ENCODE measurements at places on chromosomes 2 and 18.

- no peak for DNase-seq
Measured at GRCh38 chr2:211351987-211352386, 795.6 kb downstream of the CPS1 start.

GRCh38 chr2:45184606-45185005 is 175.4 kb upstream of the SIX2 start:
- no peak for DNase-seq

DNA sequence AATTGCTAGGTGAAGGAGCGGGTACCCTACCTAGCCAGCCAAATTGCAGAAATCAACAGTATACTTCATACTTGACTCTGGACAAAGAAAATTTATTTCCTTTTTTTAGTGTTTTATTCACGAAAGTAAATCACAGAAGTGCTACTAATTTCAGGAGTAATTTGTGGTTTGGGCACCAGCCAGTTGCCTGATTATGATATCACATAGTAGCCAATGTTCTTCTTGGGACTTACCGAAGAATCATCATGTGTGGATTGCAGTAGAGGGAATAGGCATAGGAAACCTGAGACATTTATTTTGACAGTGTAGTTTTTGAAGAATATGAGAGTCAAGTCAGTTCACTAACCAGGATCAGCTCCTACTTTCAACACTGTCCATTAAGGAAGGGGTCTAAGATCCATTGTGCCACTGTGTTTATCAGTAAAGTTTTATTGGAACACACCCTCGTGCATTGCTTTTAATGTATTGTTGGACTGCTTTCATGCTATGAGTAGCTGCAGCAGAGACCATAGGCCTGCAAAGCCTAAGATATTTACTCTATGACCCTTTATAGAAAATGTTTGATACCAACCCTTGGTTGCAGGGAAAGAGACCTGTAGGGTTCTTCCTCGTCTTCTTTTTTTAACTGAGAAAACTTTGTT is 32.1 kb downstream of the TNFRSF11A start:
- no peak for DNase-seq

- peak; percentile 45 for DNase-seq
Measured at GRCh38 chr2:37671009-37671815, at the start of gene CDC42EP3. Gene CDC42EP3 (minus strand): TSS chr2:37671642. CDS start chr2:37646587, 25,055 bp downstream.

- no peak for DNase-seq
Measured at GRCh38 chr2:15731889-15732271, 140.2 kb downstream of the DDX1 start.

GRCh38 chr18:13800505-13801259 is 23.3 kb upstream of the MC5R start:
- peak; percentile 47 for DNase-seq

DNA sequence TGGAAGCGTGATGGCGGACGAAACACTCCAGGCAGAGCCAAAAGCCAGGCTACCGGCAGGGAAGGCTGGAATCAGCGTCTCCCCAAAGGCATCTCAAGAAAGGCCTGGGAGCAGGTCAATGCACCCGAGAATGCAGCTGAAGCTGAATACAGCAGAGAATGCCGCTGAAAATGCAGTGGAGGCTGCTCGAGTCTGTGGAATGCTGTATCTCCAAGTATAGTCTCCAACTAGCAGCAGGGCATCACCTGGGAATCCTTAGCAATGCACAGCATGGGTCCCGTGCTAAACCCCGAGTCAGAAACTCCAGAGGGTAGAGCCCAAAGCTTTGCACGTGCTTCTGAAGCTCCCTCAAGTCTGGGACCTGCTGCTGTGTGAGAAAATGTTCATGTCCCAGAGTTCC is 191.1 kb upstream of the ALKAL2 start:
- no peak for DNase-seq

DNA sequence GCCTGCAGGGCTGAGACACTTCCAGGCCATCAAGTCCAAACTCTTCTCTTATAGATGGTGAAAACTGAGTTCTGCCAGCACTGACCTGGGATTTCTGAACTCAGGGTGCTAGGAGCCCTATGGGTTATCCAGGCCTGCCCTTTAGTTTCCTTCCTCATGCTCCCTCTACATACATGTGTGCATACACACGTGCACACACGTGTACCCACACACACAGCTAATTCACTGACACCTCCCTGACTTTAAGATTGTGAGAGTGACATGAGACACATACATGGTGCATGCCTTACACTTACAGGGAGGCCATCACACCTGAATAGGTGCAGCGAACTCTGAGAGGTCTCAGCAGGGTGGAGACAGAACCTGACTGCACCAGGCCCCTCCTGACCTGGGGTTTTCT is 267.4 kb downstream of the CYP26B1 start:
- DNase-seq, result no peak

GRCh38 chr2:239343946-239344856 is 56.6 kb downstream of the HDAC4 start:
- DNase-seq, result no peak

DNA sequence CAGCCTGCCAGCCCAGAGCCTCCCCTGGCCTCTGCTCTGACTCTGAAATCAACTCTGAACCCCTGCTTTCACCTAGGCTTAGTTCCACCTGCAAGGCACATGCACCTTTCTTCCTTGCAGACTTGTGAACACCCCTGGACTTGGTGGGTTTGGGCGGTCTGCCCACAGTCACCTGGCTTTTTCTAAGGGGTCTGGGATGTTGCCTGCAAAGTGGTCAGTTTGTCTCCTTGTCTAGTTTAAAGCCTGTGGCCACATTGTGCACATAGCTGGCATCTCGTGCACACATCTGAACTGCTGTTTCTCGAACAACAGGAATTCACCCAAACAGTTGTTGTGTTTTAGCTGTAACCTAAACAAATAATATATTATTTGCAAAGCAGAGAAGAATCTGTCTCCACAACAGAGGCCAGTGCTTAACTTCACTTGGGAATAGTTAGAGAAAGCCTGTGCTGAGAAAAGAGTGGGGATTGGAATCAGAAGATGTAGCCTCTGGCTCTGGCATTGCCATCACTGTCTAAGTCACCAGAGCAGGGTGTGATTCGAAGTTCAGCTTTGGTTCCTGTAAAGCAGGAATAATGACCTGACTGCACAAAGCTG is 108.5 kb downstream of the TMEM18 start:
- no peak for DNase-seq

- DNase-seq, result no peak
Measured at GRCh38 chr18:50981381-50981780, 13.5 kb downstream of the ELAC1 start.

DNA sequence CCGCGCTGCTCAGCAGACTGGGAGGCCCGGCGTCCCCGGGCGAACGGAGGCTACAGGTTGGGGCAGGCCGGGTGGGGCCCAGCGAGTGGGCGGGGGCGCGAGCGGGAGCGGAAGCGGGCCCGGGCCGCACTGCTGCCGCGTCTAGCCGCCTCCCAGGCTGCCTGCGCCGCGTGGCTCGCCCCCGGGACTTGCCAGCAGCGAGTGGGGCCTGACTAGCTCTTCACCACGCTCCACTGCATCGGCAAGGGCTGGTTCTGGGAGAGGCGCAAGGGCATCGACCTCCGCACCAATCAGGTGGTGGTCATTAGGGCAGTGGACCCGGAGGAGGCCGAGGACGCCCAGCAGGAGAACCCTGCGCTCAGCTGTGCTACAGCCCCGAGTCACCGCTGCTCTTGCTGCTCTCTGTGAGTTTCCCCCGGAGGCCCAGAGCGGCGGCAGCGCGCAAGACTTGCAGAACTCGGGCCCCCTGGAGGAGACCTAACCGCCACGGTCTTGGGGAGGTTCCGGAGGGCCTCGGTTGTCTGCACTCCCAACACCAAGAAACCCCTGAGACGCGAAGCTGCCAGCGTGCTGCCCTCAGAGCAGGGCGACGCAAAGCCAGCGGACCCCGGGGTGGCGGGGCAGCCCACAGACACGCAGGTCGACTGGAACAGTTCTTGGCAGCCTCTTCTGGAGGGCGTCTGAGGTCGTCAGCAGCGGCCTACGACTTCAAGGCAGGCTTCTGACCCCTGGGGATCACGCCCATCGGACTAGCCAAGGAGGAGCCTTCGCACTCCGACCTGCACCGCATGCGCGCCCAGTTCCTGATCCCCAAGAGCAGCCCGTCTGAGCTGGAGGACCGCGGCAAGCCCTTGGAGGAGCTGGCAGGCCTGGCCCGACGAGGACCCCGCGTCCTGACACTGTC is 27.2 kb upstream of the PTPN2 start:
- peak; percentile 17 for DNase-seq

- no peak for DNase-seq
Measured at GRCh38 chr2:239265681-239266433, 135.0 kb downstream of the HDAC4 start.

DNA sequence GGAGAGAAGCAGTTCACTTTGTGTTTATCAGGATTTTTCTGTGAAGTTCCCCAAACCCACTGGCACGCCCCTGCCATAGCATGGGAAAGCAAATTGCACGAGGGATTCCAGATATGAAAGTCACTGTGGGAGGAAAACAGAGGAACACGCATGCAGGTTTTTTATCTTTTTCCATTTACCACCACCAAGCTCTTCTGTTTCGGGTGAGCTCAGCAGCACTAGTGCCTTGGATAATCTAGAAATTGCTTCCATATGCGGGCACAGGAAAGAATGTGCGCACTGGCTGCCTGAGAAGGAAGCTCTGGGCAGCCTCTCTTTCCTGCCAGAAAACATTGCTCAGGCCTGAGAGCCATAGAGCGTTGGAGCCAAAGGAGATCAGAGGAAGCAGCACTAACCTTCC is 65.9 kb upstream of the WIPF1 start:
- DNase-seq, result no peak

DNA sequence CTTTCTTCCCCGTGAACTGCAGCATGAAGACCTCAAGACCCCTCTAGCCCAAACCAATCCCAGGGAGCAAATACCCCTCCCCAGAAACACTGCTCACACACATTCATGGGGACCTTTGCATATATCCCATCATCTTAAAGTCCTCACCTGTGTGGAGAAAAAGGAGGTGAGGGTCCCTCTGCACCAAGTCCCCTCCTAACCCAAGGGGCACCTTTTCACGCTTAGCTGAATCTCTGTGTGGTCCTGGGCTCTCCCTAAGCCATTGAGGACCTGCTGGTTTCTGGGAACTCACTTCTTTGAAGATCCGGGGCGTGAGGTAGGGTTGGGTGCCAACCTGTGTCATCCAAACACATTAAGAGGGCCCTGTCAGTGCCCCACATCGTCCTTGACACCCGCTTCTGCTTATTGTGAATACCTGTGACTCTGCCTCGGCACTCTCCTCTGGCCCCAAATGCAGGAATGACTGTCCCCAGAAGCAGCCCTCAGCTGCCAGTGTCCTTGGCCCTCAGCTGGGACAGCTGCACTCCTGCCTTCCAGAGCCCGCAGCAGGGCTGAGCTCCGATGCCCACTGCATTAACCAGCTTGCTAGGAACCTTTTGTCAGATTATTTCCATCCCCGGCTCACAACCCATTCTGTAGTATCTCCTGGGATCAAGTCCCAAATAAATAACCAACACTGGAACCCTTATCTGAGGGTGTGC is 41.3 kb upstream of the ITM2C start:
- no peak for DNase-seq

- no peak for DNase-seq
Measured at GRCh38 chr18:64171576-64171975, 22.7 kb upstream of the LINC00305 start.

DNA sequence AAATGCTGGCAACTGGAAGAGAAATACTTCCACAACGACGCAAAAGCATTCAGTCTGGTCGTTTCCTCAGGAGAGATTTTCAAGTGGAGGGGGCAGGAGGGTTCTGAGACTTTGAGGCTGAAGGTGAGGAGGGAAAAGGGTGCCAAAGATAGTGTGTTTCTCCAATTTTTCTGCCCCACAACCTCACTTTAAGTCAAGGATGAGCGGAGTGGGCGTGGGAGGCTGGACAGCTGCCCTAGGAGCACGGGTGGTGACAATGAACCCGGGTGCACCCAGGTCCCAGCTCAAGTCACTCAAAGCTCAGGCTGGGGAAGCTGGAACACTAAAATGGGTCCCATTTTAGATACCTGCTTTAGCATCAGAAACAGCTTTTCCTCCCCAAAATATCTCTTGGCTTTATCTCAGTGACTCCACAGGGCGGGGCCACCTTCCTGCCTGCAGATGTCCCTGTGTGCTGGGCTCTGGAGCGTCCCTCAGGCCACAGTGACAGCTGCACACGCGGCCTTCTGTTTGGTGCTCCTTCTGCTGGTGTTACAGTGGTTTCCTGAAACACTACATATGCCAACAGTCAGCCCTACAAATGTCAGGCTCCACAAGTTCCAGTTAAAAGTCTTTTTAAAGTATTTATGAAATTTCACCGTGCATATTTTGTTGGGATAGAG is 1.4 kb upstream of the MBP start:
- DNase-seq, result no peak
